ENCODE measurements at places on chromosomes 7 and 10. TPM values are rescaled to one million over a fixed set of nuclear protein-coding genes. Genes with fewer than 3 reads are reported as not detected.

The DKK1 gene
- total RNA-seq, result not detected

The RBP3 gene
- not detected for total RNA-seq

GRCh38 chr10:127851661-127852194, 41.0 kb downstream of the CLRN3 start:
- no peak for DNase-seq

- no peak for DNase-seq
Observed at GRCh38 chr7:22598318-22598920, 98.4 kb upstream of the STEAP1B start.

GRCh38 chr7:139618482-139619366, 95.2 kb downstream of the CLEC2L start:
- no peak for DNase-seq
